ENCODE measurements at places on chromosomes 1 and 21.
A peak's percentile ranks its signal among the peaks of the same experiment; 100 is the strongest.

- peak; percentile 48 for DNase-seq
Observed at GRCh38 chr1:157170677-157171515, 32.7 kb upstream of the ETV3 start.

DNA sequence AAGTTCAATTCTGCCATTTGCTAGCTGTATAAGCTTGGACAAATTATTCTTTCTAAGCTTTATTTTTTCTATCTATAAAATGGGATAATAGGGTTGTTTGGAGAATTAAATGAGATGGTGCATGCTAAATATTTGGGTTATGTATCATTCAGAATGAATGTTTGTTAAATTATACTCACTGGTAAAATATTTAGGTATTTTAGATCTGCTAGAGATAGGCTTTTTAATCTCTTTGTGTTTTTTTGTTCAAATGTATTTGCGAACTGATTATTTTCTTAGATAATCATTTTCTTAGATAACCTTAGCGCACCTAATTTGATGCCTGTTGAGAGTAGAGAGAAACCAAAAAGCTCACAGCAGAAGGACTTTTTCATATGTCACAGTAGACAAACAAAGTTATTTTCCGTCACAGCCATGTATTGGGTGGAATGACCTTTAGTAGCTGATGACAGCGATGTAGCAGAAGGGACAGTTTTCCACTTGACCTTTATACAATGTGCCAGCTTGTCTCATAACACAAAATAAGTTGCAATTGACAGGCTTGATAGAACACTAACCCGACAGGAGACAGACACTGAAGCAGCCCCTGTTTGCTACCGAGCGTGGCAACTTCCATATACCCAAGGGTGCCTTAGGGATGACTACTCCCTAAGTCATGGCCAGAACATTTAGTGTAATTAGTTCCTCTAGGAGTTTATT is 93.0 kb downstream of the DISC1 start:
- DNase-seq, result no peak

DNA sequence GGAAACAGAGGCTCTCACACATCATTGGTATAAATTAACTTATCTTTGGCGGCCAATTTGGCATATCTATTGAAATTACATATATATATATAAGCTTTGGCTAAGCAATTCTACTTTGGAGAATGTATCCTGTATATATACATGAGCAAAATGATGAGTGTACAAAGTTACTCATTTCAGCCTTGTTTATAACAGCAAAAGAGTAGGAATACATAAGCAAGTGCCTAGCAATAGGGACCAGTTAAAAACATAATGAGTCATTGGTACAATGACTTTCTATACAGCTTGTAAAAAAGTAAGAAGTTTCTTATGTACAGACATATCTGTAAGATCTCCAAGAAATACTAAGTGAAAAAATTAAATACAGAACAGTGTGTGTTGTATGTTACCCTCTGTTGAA is 190.8 kb downstream of the LTN1 start:
- no peak for DNase-seq

GRCh38 chr1:150810958-150811659 is 3.0 kb upstream of the CTSK start:
- no peak for DNase-seq

DNA sequence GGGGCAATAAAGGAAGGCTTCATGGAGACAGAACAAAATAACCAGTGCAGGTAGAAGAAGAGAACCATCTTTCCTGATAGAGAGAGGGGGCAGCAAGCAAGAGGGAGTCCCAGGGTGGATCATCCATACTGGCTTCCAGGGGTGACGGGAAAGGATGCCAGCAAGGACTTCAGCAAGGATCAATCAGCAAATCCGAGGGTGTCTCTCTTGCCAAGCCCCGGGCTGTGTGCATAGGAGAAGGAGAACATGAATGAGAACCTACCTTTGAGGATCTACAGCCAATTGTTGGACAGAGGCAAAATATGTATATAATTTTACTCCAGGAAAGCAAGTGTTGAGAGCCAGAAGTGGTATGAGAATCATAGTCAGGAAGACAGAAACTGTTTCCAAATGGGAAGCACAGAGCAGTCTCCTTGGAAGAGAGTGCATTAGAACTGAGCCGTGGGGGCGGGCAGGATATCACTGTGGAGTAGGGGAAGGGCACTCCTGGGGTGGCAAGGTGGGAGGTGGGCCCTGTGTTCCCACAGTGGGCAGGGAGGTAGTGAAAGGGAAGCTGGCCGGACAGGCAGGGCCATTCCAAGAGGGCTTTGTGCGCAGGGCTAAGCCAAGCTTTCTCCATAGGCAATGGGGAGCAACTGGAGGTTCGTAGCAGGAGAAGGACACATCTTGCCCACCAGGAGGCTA is 1.1 kb upstream of the S100A9 start:
- DNase-seq, result no peak

DNA sequence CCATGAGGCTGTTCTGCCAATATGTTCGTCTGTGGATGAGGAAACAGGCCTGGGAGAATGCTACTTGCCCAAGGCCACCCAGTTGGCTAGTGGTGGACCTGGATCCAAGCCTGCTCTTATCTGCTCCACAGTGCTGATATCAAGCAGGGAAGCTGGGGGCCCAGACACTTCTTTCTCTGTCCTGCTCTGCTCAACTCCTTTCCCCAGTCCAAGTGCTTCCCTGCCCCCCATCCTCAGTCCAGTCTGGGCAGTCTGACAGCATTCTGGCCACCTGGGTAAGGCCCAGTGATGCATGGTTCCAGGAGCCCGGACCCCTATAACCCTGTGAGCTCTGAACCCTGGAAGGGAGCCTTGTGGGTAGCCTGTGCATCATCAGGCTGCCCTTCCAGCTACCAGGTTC is 4.2 kb upstream of the PAQR7 start:
- no peak for DNase-seq

All from Kasumi-1 (cell line).